Stimulated activated CD4-positive, alpha-beta T cell treated with anti-CD3 and anti-CD28 coated beads, Interleukin-4, amount 100 ng/mL, for 1 hour (primary cell): ENCODE measurements at places on chromosomes 6 and 20.

GRCh38 chr6:35419417-35419816 lies 32.7 kb upstream of the FANCE start:
- DNase-seq, result no peak

- no peak for DNase-seq
Measured at GRCh38 chr6:158813032-158813431, 6.1 kb downstream of the EZR start.

DNA sequence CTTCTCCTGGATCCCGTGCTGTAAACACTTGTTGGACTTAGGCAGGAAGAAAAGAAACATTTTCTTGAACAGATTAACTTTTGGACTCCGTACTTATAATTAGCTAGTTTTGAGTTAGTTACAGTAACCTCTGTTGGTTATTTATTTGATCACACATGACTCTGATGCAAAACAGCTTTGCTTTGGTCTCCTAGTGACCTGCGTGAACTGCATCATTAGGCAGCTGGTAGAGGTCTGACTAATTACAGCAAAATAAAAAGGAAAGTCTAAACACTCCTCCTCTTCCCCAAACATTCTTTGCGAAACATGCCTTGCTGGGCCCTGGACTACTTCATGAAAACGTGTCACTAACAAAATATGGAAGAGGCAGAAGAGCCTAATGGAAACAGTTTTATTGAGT lies 61.1 kb upstream of the ZFP64 start:
- DNase-seq, result no peak

GRCh38 chr6:133774356-133774755 lies 114.6 kb upstream of the TCF21 start:
- no peak for DNase-seq

- no peak for DNase-seq
Measured at GRCh38 chr6:74319292-74319691, 623.3 kb downstream of the CD109 start.

- DNase-seq, result no peak
Measured at GRCh38 chr6:117676577-117677218, 1.4 kb downstream of the NUS1 start.

DNA sequence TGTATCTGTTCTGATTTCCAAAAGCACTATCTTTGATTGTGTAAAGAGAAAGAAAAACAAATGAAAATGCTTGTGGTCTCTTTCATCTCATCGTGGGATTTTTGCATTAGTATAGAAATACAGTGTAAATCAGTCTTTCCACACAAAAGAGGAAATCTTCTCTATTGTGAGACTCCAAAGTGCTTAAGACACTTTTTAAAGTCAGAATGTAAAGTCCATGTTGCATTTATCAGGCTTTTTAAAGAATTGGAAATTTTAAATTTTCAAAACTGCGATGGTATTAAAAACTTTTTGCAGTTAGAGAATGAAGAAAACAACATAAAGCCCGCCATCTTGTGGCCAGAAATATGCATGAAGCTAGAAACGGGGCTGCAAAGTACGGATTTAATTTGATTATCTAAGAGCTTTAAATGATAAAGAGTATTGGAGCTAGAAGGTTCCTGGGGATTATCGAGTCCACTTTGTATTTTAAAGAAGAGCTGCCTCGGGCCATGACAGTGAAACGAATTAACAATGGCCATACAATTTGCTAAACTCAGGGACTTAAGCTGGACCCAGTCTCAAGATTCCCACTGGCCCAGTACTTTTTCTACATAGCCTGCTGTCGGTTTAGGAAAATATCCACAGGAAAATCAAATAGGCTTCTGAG lies 339.6 kb downstream of the ARHGAP18 start:
- peak; percentile 23 for DNase-seq

DNA sequence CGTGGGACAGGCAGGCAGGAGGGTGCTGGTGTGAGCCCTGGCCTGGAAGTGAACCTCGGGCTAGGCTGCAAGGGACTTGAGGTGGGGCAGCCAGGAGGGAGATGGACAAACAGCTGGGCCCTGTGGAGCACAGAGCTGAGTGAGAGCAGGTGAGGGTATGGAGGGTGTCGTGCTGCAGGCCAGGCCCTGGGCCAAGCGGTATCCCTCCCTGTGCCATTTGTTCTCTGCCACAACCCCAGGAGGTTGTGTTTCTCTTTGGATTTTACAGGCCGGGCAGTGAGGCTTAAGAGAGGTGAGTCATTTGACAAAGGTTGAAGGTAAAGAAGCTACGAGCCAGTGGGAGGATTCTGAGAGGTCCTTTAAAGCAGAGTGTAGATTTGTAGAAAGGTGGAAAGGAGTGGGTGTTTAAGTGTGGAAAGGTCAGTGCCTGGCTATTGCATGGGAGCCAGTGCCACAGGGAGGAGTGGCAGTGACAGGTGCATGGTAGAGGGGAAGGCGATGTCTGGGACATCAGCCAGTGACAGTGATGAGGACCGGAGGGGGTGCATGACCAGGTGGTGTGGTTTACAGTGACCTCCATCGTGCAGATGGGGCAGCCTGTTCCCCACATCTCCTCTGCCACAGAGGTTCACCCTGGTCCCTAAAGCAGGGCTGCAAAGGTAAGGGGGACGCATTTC lies 39.8 kb downstream of the GMPR start:
- no peak for DNase-seq
